ENCODE measurements at places on chromosomes 5 and 9.

GRCh38 chr5:9094582-9094981 lies 451.3 kb downstream of the SEMA5A start:
- DNase-seq: no peak

DNA sequence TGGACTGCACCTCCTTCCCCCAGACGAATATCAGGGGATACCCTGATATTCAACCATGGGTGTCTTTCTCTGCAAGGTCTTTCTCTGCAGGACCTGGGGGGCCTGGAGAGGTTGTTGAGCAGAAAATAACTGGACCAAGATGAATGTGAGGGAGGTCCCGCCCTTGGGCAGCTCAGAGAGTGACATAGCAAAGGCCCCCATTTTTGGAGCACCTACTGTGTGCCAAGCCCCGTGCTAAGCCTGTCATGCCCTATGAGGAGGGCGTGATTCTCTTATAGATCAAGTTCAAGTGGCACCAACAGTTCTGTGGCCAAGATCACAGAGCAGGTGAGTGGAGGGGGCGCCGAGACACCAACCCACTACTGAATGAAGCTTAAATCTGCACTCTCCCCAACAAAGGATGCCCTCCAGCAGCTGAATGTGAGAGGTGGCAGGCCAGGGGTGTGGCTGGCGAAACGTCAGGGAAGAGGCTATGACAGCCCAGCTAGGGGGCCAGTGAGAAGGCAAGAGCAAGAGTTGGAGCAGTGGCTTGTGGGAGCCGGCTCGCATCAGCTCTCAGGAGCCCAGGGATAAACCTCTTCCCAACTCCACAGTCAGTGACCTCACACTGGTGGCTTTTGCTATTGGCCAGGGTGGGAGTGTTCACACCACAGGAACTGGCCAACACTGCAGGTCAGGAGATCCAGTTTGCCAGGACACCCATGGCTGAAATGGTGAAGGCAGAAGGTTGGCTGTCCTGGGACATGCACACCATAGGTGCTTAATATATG lies 5.3 kb downstream of the SARDH start:
- no peak for DNase-seq

GRCh38 chr9:122217640-122218039 lies 11.1 kb downstream of the LHX6 start:
- DNase-seq: no peak

DNA sequence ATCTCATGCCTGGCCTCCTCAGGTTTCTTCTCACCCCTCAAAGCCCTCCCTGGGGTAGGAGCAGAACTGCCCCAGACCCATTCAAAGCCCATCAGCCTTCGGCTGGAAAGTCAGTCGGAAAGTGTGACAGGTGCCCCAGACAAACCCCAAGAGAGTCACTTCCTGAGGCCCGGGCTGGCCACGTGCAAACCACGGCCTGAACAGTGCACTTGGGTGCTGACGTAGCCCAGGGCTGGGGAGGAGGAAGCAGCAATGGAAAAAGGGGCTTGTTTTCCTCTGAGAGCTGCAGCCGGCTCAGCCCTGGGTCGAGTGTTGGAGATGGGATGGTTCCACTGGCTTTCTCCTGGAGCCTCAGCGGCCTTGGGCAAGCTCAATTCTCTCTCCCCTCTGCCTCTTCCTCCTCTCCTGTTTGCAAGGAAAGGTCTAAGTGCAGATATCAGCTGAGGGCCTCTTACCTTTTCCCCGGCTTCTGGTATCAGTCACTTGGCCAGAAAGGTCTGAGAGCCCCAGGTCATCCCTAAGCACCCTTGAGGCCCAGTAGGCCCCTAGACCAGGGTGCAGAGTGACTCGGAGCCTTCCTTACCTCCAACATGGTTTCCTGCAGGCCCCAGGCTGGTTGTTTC lies 5.9 kb upstream of the EGR1 start:
- no peak for DNase-seq

All from T1000 (cell line).